ENCODE measurements at places on chromosomes 2 and 18. TPM values are rescaled to one million over a fixed set of nuclear protein-coding genes. Genes with fewer than 3 reads are reported as not detected.
A peak's percentile ranks its signal among the peaks of the same experiment; 100 is the strongest.

Gene AQP12A
- total RNA-seq: not detected

DNA sequence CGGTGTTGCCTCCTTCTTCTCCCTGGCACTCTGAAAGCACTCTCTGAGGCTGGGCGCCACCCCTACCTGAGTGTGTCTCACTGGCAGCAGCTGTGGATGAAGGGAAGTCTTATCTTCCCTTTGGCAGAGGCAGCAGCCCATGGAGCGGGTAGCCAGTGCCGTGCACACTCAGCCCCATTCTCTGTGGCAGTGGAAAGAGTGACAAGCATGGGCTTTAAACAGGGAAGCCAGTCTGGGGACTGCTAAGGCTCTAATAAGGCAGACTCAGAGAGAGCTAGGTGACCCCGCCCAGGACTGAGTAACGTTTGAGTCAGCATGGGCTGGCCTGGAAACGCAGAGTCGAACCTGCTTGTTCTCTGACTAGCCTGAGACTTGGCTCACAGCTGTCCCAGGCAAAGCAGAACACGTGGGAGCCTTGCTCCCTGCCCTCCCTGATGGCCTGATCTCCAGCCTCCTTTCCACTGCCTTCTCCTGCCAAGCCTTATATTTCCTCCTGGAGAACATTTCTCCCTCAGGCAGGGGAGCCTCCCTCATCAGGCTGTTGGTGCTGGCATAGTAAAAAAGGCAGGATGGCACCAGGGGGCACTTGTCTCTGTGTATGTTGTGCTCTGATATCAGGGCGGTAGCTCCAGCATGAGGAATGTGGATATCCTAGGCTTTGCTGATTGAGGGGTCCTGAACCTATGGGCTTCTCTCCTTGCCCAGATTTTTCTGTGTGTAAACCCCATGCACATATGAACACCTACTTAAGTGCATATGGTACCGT lies 93.9 kb upstream of the LGALSL start:
- H3K27ac ChIP-seq: peak overlapping the region; percentile 62
- no peak overlapping the region for H3K4me3 ChIP-seq
- H3K36me3 ChIP-seq: no peaks in the 10 kb centered on the region
- H3K27me3 ChIP-seq: no peaks in the 10 kb centered on the region
- peaks cover 14% of the 10 kb centered on the region for H3K4me1 ChIP-seq

DNA sequence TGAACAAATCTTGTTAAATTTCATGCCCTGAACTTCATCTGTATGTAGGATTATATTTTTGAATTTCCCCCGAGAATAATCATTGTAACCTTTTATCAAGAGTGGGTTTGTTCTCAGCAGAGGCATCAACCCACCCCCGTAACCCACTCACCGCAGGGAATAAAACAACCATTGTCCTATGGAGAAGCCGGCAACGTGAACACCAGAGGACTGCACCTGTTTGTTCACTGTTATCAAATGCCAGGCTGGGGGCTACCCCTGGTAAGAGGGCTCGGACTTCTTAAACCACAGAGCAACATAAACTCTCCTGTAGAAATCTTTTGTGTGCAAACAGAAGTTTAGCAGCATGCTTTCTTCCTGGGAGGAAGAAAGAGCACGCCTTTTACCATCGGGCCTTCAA lies 610.4 kb downstream of the ERBB4 start:
- no peaks in the 10 kb centered on the region for H3K27me3 ChIP-seq
- no peaks in the 10 kb centered on the region for H3K4me1 ChIP-seq
- no peak for DNase-seq

Gene CYP1B1
- total RNA-seq: 23.2 TPM

GRCh38 chr18:60377778-60378469 lies 5.3 kb upstream of the MC4R start:
- H3K27ac ChIP-seq: no peak overlapping the region
- no peaks in the 10 kb centered on the region for H3K36me3 ChIP-seq
- DNase-seq: no peak
- H3K27me3 ChIP-seq: no peaks in the 10 kb centered on the region
- H3K4me3 ChIP-seq: no peak overlapping the region

- no peak overlapping the region for H3K27ac ChIP-seq
- no peak overlapping the region for H3K4me3 ChIP-seq
- H3K36me3 ChIP-seq: no peaks in the 10 kb centered on the region
- DNase-seq: no peak
- peaks cover 4% of the 10 kb centered on the region for H3K4me1 ChIP-seq
These were observed 105.1 kb upstream of the STON1 start for GRCh38 chr2:48424866-48425265.

Gene CCDC102B
- total RNA-seq: 3.7 TPM

- H3K36me3 ChIP-seq: no peaks in the 10 kb centered on the region
- H3K4me3 ChIP-seq: no peak overlapping the region
- H3K4me1 ChIP-seq: no peaks in the 10 kb centered on the region
- DNase-seq: no peak
These were observed 100.6 kb upstream of the ITGA4 start for GRCh38 chr2:181356526-181357130.

- H3K27ac ChIP-seq: no peak overlapping the region
- no peaks in the 10 kb centered on the region for H3K27me3 ChIP-seq
- no peaks in the 10 kb centered on the region for H3K36me3 ChIP-seq
- no peak overlapping the region for H3K4me3 ChIP-seq
- DNase-seq: no peak
These were observed 24.4 kb upstream of the TEX44 start for GRCh38 chr2:231568098-231568784.

Gene PDE1A
- 4.7 TPM for total RNA-seq

GRCh38 chr2:121075006-121075551 lies 209.9 kb downstream of the TFCP2L1 start:
- no peak overlapping the region for H3K4me3 ChIP-seq
- H3K36me3 ChIP-seq: no peaks in the 10 kb centered on the region
- H3K4me1 ChIP-seq: peaks cover 9% of the 10 kb centered on the region
- H3K27ac ChIP-seq: no peak overlapping the region
- peak; percentile 64 for DNase-seq

GRCh38 chr2:187011206-187011832 lies 162.3 kb upstream of the ZSWIM2 start:
- H3K27me3 ChIP-seq: no peaks in the 10 kb centered on the region
- H3K4me1 ChIP-seq: no peaks in the 10 kb centered on the region
- no peak for DNase-seq

- no peak overlapping the region for H3K27ac ChIP-seq
- H3K4me3 ChIP-seq: no peak overlapping the region
- no peaks in the 10 kb centered on the region for H3K36me3 ChIP-seq
- DNase-seq: no peak
- H3K4me1 ChIP-seq: peaks cover 29% of the 10 kb centered on the region
These were observed 19.7 kb downstream of the PKDCC start for GRCh38 chr2:42067521-42067920.

Gene OSR1
- 19.8 TPM for total RNA-seq

DNA sequence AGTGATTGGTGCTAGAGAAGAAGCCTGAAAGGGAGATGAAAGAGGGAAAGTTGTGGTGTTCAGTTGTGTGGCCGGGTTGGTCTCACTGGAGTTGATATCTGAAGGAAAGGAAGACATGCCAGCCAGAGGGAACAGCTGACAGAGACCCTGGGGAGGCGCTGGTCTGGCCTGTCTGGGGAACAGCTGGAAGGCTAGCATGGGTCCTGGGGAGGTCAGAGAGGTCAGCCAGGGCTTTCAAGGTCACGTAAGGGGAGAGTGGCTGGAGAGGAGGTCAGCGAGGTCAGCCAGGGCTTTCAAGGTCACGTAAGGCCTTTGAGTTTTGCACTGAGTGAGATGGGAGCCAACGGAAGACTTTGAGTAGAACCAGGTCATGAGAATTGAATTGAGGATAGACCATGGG lies 11.0 kb downstream of the DYSF start:
- peaks cover 62% of the 10 kb centered on the region for H3K27me3 ChIP-seq
- no peak overlapping the region for H3K27ac ChIP-seq
- H3K36me3 ChIP-seq: no peaks in the 10 kb centered on the region

DNA sequence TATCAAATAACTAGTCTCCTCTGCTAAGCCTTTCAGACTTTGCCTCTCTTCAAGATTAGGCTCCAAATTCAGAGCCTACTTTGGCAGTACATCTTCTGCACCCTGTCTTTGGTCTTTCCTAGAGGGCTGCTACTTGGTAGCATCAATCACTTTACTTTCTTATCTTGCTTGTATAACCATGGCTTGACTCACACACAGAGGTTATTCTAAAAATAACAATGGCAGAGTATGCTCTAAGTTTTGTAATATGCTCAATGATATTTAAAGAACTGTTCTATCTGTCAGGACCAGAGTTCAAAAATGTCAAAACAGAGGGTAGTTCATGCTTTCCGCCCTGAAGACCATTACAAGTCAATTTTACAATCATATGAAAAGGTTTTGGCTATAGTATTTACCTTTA lies 27.7 kb downstream of the THOC1 start:
- no peak for DNase-seq
- H3K27ac ChIP-seq: no peak overlapping the region
- no peak overlapping the region for H3K4me3 ChIP-seq
- no peaks in the 10 kb centered on the region for H3K27me3 ChIP-seq
- H3K36me3 ChIP-seq: no peaks in the 10 kb centered on the region

GRCh38 chr2:86226636-86227520 lies 27.6 kb downstream of the MRPL35 start:
- H3K27ac ChIP-seq: no peak overlapping the region
- no peak for DNase-seq
- no peaks in the 10 kb centered on the region for H3K36me3 ChIP-seq

GRCh38 chr2:65172994-65173790 lies 43.3 kb upstream of the RAB1A start:
- no peaks in the 10 kb centered on the region for H3K36me3 ChIP-seq
- DNase-seq: no peak
- H3K27me3 ChIP-seq: no peaks in the 10 kb centered on the region
- H3K27ac ChIP-seq: no peak overlapping the region

- no peak for DNase-seq
- no peak overlapping the region for H3K4me3 ChIP-seq
- H3K4me1 ChIP-seq: no peaks in the 10 kb centered on the region
These were observed 19.9 kb downstream of the MBOAT2 start for GRCh38 chr2:8983571-8983970.

DNA sequence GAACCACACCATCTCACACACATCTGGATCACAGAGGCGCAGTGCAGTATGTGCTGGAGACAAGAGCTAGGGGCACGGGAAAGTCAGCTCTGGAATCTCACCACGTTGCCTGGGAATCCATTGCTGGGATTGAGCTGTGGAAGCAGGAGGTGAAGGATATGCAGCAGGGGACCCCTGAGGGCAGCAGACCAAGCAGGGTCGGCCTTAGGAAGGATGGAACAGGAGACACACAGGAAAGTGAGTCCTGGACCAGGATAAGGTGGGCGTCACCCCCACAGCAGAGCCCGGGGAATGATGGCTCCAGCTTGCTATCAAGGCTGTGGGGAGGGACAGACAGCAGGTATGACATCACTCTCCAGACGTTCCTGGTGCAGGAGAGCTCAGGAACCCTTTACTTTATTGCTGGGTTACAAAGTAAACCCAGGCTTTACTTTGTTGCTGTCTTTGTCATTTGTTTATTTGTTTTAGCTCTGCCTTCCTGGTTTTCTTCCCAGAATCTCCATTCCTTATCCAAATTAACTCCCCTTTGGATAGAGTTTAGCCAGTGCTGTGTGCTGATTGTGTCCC lies 329.8 kb upstream of the MYT1L start:
- H3K4me1 ChIP-seq: no peaks in the 10 kb centered on the region
- H3K4me3 ChIP-seq: no peak overlapping the region
- H3K27ac ChIP-seq: no peak overlapping the region
- no peak for DNase-seq
- no peaks in the 10 kb centered on the region for H3K27me3 ChIP-seq
- no peaks in the 10 kb centered on the region for H3K36me3 ChIP-seq

DNA sequence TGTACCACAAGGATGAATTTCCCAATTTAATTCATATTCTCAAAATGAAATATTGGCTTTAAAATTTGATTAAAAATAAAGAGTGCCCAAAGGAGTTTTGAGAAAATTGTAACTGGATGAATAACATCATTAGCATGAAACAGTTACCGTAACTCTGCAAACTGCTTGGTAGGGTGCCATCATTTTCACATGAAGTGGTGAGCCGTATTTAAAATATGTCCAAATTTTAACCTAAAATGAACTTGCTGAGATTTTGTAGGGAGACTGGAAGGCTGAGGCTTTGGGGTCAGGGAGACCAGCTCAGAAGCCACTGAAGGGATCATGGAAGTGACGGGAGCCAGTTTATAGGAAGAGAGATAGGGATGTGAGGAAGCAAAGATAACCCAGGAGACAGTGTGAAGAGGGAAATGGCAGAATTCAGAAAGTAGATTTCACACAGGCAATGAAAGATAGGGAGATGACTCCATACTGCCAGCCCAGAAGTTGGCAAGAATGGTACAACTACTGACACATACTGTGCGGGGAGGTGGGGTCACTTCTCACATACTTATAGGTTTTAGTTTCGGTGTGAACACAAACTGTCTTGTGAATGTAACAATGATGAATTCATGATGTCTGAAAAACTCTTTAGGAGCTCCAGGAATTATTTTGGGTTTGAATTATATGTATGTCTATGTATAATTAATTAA lies 53.8 kb downstream of the EFEMP1 start:
- no peak for DNase-seq
- H3K4me1 ChIP-seq: peaks cover 8% of the 10 kb centered on the region
- no peak overlapping the region for H3K4me3 ChIP-seq
- no peak overlapping the region for H3K27ac ChIP-seq
- no peaks in the 10 kb centered on the region for H3K27me3 ChIP-seq
